ENCODE measurements at places on chromosomes 7 and 10.
A peak's percentile ranks its signal among the peaks of the same experiment; 100 is the strongest.

GRCh38 chr7:17041324-17041723, 159.5 kb upstream of the AGR3 start:
- no peak for DNase-seq

DNA sequence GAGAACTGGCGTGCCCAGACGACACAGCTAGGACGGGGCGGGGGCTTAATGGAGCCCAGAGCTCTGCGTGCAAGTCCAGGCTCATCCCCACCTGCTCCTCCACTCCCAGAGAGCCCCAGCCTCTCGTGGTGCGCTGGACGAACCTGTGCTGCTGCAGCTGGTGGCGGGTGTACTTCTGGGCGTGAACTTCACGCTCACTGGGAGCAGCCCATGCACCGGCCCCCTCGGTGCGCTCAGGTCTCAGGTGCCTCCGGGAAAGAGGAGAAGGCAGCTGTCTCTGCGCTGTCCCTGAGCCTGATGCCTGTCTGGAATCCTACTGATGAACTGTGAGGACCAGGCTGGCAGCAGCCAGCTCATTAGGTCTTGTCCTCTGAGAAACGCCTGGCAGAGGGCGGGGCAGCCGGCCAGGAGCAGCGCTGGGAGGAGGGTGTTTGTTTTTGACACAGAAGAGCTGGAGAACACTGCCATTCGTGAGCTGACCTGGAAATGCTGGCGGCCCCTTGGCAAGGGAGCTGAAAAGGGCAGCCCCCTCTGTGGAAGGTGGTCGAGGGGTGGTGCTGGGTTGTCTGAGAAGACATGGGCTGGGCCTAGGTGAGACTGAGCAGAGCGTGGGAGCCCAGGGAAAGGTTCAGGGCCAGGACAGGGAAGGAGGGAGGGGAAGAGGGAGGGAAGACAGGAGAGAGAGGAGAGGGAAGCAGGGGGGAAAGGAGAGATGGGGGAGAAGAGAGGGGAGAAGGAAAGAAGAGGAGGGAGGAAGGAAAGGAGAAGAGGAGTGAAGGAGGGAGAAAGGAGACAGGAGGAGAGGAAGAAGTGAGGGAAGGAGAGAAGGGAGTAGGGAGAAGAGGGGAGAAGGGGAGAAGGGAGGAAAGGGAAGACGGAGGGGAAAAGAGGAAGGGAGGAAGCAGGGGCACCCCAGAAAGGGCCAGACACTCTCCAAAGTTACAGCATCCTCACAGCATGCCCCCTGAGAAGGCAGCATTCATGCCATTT, 53.5 kb upstream of the TNS3 start:
- no peak for DNase-seq

DNA sequence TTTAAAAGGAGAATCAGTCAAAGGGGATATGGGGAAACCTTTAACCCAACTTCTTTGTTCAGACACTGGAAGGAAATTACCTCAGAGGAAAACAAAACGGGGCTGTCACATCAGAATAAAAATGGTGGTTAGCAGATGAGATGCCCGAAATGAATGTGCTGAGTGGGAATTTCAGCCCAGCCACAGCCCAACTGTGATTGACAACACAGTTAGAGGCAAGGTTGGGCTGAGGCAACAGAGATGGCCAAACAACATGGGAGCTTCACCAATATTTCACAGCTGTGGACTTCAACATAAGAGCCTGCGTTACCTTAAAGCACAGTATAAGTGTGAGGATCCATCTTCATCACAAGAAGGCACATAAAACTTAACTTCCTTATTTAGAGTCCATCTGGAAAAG, 133.5 kb upstream of the PTPRZ1 start:
- no peak for DNase-seq

DNA sequence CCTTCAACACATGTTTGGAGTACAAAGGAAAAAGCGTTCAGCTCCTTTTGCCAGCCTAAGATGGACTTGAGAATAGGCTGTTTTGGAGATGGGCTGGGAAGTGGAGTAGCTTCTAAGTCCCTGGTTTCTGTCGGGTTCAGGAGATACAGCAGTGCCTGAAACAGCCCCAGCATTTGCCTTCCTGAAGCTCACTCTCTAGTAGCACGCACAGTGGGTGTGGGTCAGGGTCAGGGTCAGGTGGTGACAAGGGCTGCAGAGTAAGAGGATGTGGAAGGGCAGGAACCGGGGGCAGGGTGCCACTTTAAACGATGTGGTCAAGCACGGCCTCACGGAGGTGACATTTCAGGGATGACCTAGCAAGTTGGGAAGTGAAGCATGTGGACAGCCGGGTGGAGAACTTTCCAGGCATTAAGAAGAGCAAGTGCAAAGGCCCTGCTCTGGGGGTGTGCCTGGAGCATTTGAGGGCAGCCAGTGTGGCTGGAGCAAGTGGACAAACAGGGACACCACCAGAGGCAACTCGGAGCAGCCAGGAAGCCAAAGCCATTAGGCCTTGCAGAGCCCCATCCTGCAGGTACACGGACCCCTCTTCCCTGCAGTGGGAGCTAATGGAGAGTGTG, 382.2 kb upstream of the ZMIZ1 start:
- DNase-seq, result no peak

- DNase-seq, result peak; percentile 18
Observed at GRCh38 chr7:129066290-129067131, 11.6 kb upstream of the TNPO3 start.

DNA sequence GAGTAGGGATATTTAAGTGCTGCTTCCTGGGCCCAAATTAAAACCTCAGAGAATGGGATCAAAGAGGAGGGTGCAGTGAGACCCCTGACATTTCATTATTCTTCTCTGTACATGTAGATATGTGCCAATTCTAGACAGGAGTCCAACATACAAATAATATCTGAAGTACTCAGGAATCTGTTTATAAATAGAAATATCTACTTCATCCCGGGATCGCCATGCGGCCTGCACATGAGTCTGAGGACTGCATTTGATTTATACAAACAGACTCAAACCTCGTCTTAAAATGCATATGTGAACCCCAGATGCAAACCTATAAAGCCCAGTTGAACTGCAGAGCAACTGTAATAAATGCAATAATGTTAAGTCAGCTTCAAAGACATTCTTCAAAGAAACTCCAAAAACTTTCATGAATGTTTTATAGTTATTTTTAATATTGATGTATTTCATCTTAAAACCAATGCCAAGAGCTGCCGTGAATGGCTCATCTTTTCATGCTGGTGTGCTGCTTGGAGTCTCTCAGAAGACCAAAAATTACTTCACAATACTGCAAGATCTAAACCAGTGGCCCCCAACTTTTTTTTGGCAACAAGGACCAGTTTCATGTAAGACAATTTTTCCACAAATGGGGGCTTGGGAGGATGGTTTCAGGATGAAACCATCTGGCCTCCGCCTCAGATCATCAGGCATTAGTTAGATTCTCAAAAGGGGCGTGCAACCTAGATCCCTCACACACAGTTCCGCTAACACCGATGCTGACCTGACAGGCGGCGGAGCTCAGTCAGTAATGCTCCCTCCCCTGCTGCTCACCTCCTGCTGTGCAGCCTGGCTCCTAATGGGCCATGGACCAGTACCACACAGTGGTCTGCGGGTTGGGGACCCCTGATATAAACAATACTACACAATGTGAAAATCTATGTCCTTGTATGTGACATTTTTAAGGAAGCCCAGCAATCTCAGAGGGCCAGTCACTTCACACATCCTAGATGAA, 166.9 kb downstream of the PARD3 start:
- DNase-seq, result no peak

- no peak for DNase-seq
Observed at GRCh38 chr10:62343000-62343399, 31.2 kb upstream of the ZNF365 start.

DNA sequence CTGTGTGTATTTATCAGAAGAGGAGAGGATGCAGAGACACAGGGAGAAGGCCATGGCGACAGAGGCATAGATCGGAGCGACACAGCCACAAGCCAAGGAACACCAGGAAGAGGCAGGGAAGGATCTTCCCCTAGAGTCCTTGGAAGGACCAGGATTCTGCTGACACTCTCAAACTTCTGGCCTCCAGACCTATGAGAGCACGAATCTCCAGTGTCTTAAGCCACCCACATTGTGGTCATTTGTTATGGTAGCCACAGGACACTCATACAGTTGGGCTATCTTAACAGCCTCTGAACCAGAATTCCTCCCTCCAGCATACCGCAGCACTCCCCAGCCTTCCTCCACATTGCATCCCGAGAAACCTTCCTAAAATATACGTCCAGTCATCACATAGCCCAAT, 367.0 kb upstream of the MGMT start:
- DNase-seq, result no peak

GRCh38 chr10:3762309-3762708, 22.7 kb downstream of the KLF6 start:
- DNase-seq, result no peak

DNA sequence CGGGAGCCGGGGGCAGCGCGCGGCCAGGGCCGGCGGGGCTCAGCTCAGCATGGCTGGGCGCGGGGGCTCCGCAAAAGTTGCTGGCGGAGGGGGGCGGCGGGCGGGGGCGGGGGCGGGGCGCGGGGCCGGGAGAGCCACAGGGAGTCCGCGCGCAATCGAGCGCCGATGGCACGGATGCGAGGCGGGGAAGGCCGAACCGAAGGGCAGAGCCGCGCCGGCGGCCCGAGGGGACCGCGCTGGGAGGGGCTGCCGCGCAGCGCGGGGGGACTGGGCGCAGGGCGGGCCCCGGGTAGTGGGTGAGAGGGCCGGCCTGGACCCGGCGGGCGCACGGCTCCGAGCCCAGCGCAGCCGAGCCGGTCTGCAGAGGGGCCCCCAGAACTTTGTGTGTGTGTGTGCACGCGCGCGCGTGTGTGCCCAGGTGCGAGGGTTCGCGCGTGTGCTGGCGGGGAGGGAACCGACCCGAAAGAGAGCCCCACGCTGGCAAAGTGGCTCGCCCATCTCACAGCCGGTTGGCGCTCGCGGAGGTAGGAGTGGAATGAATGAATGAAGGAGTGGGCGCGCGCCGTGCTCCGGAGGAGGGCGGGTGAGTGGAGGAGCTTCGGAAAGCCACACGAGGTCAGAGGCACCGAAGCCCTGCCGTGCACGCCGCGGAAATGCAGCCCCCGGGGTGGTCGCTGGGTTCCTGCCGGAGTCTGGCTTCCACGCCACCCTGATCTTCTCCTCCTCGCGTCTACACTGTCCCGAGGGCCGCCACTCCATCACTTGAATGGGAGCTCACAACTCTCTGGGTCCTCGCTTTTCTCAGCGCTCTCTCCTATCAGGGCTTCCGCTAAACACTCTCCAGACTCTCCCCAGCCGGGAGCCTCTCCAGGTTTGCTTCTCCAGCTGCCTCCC, at the start of gene HIPK2:
TSS of gene HIPK2 (minus strand) at position 51 of the 894 bp plus-strand sequence. CDS start 375 bp downstream, outside the sequence.
- no peak for DNase-seq

DNA sequence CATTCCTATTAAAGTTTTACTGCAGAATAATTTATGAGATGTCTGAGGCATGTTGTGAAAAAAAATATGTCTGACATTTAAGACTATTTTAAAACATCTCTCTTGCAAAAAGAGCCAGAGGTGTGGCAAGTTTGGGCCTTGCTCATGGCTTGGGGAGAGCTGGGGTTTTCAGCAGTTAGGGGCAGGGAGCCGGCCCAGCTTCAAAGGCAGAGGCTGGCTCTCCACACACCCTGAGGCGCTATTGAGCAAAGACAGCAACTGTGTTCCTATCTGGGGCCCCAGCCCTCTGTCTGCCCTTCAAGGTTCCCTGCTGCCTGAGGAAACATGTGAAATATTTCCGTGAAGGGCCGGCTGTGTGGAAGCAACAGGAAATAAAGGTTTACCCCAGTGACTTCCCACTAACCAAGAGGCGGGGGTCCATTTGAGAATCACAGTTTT, 94.0 kb downstream of the SORBS1 start:
- DNase-seq, result no peak

DNA sequence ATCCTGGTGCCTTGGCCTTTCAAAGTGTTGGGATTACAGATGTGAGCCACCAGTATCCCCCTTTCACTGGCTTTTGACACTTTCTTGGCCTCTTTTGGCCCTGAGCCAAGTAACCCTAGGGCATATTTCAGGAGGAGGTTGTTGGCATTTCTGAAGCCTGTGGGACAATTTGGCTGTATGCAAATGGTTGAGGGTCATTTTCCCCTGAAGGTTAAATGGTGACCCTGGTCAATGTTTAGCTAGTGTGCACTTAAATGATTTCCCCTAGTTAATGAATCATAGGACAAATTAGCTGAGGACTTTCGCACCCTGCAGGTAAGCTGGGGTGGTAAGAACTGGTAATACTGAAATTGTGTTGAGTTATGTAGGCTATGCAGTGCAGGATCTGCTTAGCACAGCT, 660.5 kb downstream of the LRMDA start:
- DNase-seq, result no peak

DNA sequence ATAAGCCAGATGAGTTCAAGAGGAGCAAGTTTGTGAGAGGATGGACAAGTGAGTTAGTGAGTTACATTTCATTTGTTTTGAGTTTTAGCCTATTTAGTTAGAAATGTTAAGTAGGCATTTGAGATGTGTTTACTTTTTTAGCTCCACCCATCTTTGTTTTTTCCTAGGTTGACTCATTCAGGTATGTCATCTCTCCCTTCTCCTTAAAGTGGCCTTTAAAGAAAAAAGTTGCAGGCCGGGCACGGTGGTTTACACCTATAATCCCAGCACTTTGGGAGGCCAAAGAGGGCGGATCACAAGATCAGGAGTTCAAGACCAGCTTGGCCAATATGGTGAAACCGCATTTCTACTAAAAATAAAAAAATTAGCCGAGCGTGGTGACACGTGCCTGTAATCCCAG, 71.2 kb downstream of the BMPR1A start:
- DNase-seq, result no peak

- no peak for DNase-seq
Observed at GRCh38 chr10:44936314-44936975, 23.2 kb upstream of the RASSF4 start.

DNA sequence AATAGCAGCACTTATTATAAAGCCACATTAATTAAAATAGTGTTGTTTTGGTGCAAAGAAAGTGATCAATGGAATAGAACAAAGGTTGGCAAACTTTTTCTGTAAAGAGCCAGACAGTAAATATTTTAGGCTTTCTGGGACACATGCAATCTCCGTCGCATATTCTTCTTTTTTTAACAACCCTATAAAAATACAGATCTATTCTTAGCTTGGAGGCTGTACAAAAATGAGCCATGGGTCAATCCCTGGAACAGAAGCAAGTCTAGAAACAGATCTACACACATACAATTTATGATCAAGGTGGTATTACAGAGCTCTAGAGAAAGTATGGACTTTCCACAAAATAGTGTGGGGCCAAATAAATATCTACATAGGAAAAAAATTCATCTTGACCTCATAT, 71.8 kb downstream of the ARHGAP21 start:
- no peak for DNase-seq

GRCh38 chr7:41792120-41792519, 89.2 kb upstream of the INHBA start:
- DNase-seq, result no peak

DNA sequence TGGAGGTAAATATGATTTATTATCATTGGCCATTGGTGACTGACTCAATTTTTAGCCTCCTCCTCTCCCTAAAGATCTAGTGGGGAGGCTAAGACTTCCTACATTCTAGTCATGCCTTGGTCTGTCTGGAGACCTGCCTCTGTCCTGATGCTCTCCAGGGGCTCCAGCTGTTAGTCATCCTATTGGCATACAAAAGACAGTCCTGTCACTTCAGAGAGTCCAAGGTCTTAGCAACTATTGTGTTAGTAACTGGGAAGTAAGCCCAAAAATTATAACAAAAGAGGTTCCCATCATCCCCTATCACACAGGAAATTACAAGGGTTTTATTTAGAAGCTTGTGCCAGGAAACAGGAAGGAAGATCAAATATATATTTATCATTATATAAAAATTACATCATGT, 400.6 kb upstream of the VSTM2A start:
- no peak for DNase-seq

Measured in GOT3 (cell line).